ENCODE measurements at places on chromosomes 16 and 17.

GRCh38 chr17:77045441-77046041, 95.2 kb upstream of the SEC14L1 start:
- no peak for DNase-seq

GRCh38 chr17:17661834-17662385, 19.3 kb upstream of the RAI1 start:
- no peak for DNase-seq

DNA sequence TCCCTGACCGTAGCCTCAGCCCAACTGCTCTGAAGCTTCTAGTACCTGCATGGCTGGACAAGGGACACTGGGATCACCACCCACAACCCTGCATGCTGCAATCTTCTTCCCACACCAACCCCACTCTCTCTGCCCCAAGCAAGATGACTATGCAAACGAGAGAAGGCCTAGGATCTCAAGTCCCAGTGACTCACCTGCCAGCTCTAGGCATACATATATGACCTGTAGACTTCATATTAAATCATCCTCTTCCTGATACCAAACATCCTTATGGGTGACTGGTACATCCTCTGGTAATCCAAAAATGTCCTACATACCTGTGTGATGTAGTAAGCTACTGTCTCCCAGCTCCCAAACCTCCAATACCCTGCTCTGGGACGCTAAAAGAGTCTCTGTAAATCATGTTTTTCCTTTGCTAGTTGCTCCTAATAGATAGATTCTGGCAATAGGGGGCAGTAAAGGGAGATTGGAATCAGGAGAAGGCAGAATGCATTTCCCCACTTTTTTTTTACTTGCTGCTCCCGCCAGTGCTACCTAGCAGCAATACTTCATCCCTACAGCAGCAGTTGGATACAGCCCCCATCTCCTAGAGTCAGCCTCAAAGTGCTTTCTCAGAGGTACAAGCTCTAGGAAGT, 43.4 kb upstream of the SOX9 start:
- DNase-seq: no peak

DNA sequence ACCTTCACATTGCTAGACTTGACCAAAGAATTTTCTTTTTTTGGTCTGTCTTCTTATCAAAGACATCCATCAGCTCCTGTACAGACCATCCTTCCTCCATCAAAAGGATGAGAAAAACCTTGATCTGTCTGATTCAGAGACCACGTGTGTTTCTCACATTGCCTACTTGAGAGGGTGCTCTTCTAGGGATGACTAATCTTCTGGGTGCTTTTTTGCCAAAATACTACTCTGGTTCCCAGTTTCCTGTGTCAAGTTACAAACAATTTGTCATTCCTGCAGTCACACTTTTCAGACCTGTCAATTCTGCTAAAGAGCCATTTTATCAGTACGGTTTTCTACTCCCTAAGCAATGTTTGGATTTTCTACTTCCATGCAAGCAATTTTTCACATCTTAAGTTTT, 492.2 kb downstream of the CDH11 start:
- DNase-seq: no peak

- DNase-seq: no peak
These were observed 1.0 kb downstream of the MYLK3 start for GRCh38 chr16:46746821-46747776.

DNA sequence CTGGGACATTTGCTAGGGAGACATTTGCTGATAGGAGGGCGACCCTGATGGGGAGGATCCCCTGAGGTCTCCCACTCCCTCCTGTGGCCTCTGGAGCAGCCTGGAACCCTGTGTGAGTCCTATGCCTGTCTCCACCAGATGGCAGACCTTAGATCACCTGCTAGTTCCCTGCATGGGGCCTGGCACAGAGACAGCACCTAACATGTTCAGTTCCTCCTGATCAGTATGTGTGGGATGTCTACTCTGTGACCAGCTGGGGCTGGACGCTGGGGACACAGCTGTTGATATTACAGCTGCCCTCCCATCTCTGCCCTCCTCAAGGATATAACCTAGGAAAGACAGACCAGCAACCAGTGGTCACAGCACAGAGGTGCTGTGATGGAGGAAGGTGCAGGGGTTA, 1.1 kb upstream of the ADCY7 start:
- DNase-seq: no peak

DNA sequence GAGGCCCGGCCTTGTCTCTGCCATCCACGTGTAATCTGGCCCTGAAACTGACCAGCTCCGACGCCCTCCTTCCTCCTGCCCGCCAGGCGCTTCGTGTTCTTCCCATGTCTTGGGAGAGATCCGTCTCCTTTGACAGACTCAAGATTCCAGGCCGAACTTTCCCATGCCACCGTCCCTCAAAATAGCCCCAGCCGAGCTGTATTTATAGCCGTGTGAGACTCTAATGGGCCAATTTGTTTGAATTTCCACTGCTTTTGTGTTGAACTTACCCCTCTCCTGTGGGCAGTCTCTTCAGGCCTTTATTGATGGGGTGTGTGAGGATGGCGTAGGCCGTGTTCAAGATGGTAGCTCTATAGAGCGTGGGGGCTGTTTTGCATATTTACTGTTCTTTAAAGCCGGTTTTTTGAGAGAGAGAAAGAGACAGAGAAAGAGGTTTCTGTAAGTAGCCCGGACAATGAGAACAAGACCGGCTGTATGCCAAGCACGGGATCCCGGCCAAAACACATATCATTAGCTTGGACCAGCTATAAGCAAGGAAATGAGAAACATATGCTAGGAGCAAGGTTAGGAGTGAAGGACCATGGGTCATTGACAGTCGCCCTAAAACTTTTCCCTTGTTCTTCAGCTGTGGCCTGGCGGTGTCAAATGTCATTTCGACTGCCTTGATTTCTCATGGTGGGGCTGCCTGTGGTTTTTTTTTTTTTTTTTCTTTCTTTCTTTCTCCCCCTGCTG, 124.5 kb upstream of the ZFHX3 start:
- peak; percentile 94 for DNase-seq

DNA sequence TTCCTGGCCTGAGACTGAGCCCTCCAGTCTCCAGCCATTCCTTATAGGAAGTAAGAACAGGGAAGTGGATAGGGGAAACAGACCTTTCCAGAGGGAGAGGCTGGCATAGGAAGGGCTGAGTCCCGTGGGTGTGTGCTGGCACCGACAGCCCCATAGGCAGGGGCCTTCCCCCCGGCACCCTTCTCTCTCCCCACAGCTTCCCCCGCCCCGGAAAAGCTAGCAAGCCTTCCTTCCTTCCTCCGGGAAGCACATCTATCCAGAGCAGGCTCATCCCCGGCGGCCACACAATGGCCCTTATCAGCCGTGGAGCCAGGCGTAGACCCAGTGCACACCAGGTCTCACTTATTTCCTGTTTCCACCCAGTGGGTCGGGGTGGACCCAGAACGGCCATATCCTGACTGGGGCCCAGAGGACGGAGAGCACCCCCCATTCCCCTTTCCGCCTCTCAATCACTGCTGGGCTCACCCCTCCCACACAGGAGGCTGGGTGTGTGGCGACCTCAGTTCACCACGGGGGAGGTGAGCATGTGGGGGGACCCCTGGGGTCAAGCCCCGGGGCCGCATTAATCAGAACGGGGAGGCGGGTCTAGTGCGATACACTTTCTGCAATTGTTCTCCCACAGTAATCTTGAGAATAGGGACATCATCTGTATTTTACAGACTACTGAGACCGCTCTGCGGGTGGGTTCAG, 950 bp upstream of the MYO1C start:
- no peak for DNase-seq

DNA sequence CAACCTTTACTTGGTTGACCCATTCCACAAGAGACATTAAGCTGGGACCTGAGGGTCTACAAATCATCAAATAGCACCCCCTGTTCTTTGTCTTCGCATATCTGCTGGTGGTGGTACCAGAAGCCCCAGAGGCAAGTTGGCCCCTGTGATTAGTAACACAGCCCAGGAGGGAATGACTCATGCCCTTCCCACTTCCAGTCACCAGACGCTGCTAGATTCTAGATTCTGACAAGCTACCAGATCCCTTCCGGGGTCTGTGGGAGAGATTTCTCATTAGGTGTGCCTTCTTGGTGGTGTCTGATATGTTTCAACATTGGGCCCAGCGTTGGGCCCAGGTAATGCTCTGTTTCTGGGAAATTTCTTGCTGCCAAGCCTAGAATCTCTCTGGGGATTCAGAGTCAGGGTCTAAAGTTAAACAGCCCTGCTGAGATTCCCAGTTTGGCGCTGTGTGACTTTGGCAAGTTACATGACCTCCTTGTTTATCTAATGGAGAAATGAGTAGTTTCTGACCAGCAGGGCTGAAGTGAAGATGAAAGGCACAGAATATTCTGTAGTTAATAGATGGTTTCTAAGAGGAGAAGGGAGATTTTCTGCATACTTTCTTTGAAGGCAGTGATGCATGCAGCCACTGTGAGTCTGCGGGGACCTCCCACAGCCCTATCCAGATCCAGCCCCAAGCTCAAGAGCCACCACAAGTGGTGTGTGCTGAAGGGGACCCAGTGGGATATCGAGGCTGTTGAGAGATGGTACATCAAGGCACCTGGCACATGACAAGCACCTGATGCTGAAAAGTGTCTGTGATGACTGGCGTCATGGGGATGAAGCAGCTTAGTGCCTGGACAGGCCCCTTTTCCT, 3.9 kb downstream of the TRPV2 start:
- DNase-seq: peak; percentile 88

GRCh38 chr16:84864326-84864955, 44.7 kb downstream of the CRISPLD2 start:
- no peak for DNase-seq

GRCh38 chr16:81509404-81509803, 64.8 kb downstream of the CMIP start:
- DNase-seq: no peak

DNA sequence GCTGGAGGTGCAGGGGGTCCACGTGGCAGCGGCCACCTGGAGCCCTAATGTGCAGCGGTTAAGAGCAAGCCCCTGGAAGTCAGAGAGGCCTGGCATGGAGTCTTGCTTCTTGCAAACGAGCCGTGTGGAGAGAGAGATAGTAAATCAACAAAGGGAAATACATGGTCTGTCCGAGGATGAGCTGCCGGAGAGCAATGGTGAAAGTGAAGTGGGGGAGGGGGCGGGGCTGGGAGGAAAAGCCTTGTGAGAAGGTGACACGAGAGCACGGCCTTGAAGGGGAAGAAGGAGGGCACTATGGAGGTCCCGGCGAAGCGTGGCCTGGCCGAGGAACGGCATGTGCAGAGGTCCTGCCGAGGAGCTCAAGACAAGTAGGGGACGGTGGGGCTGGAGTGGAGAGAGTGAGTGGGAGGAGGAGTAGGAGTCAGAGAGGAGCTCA, 6.0 kb upstream of the SERPINF1 start:
- DNase-seq: no peak

DNA sequence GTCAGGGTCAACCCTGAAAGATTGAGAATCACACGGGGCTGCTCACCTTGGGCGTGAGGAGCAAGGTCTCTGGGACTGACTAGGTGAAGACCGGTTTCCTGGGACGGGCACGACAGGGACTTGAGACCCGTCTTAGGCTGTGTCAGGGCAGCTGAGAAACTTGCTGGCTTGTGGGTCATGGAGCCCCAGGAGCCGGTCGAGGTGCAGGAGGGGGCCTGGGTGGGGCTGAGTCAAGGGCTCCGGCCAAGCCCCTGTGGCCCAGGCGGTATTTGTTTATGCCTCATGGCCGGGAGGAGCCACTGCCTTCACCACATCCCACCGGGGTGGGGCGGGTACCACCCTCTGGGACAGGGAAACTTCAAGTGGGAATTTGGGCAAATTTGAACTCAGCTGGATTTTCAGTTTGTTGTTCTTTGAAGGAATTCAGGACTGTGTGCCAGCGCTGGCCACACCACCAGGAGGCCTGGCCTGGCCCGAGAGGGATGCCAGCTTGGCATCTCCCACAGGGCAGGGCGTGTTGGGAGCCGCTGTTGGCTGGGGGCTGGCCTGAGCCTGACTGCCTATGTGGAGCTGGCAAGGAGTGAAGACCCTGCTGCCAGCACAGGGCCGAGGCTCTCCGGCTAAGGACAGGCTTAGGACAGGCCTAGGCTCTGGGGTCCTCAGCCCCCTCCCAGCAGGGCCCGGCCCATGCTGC, 116.1 kb downstream of the METRNL start:
- DNase-seq: no peak

DNA sequence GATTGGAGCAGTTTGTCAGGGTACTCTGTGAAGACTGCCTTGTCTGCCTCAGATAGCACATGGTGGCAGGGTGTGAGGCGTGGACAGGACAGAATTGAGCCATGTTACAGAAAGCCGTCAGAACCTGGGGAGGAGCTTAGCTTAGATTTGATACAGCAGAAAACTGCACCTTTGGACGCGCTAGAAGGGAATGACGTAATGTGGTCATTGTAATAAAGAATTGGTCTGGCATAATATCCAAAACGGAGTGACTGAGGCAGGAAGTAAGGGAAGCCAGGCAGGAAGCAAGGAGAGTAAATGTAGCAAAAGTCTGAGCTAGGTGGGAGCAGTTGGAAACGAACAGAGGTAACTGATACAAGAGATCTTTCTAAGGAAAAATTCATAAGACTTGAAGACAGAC, 140.2 kb downstream of the CYB561 start:
- no peak for DNase-seq

GRCh38 chr17:10109146-10109545, 89.3 kb downstream of the GAS7 start:
- no peak for DNase-seq
